ENCODE measurements at places on chromosomes 3 and 15. TPM values are rescaled to one million over a fixed set of nuclear protein-coding genes. Genes with fewer than 3 reads are reported as not detected.

GRCh38 chr15:79169526-79170133, 79.0 kb upstream of the RASGRF1 start:
- no peak overlapping the region for H3K27ac ChIP-seq
- H3K4me3 ChIP-seq, result no peak overlapping the region
- no peak for DNase-seq
- H3K4me1 ChIP-seq, result no peaks in the 10 kb centered on the region
- H3K36me3 ChIP-seq, result no peaks in the 10 kb centered on the region

GHSR gene
- total RNA-seq, result not detected

DNA sequence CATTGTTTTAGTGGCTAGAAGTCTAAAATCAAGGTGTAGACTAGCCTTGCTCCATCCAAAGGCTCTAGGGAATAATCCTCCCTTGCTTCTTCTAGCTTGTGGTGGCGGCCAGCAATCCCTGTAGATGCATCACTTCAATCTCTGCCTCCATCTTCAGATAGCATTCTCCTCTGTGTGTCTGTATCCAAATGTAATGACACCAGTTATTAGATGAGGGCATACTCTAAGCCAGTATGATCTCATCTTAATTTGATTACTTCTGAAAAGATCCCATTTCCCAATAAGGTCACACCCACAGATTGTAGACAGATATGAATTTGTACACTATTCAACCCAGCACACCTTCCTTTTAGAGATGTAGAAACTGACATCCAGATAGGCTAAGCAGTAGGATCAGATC, 334.5 kb upstream of the KCNMB2 start:
- no peak overlapping the region for H3K4me3 ChIP-seq
- no peak overlapping the region for H3K27ac ChIP-seq
- peaks cover 25% of the 10 kb centered on the region for H3K4me1 ChIP-seq
- H3K27me3 ChIP-seq, result no peaks in the 10 kb centered on the region
- DNase-seq, result no peak
- H3K36me3 ChIP-seq, result no peaks in the 10 kb centered on the region

DNA sequence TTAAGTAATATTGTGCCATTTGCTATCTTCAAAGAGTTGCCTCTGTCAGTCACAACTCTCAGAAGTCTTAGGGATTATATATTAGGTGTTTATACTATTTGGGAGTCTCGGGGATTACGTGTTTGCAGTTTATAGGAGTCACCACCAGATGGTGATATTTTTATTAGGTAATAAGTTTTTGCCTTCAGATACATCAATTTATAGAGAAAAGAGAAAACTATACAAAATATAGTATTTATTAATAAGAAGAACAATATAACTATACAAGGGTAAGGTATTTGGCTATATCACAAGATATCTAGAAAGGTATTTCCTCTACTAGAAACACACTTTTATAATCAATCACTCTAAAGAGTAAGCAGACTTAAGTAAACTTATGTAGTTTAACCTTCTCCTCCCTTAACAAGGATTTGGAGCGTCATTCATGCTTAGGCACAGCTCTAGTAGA, 10.7 kb upstream of the DHX36 start:
- H3K27me3 ChIP-seq, result no peaks in the 10 kb centered on the region
- H3K4me3 ChIP-seq, result no peak overlapping the region
- H3K4me1 ChIP-seq, result no peaks in the 10 kb centered on the region
- no peak overlapping the region for H3K27ac ChIP-seq
- H3K36me3 ChIP-seq, result no peaks in the 10 kb centered on the region

- H3K4me1 ChIP-seq, result peaks cover 85% of the 10 kb centered on the region
- peak overlapping the region; percentile 61 for H3K4me3 ChIP-seq
- H3K36me3 ChIP-seq, result no peaks in the 10 kb centered on the region
- DNase-seq, result peak; percentile 91
- peak overlapping the region; percentile 72 for H3K27ac ChIP-seq
- peaks cover 96% of the 10 kb centered on the region for H3K27me3 ChIP-seq
Measured at GRCh38 chr15:96360581-96361308, 30.2 kb downstream of the NR2F2 start.

SYNPR gene
- total RNA-seq, result 0.59 TPM

SLC27A2 gene
- total RNA-seq, result 2.1 TPM

- DNase-seq, result no peak
- no peaks in the 10 kb centered on the region for H3K27me3 ChIP-seq
- H3K36me3 ChIP-seq, result no peaks in the 10 kb centered on the region
- no peaks in the 10 kb centered on the region for H3K4me1 ChIP-seq
- H3K27ac ChIP-seq, result no peak overlapping the region
Measured at GRCh38 chr3:13174011-13174802, 101.0 kb upstream of the IQSEC1 start.

RAB7A gene
- total RNA-seq, result 51.2 TPM

DNA sequence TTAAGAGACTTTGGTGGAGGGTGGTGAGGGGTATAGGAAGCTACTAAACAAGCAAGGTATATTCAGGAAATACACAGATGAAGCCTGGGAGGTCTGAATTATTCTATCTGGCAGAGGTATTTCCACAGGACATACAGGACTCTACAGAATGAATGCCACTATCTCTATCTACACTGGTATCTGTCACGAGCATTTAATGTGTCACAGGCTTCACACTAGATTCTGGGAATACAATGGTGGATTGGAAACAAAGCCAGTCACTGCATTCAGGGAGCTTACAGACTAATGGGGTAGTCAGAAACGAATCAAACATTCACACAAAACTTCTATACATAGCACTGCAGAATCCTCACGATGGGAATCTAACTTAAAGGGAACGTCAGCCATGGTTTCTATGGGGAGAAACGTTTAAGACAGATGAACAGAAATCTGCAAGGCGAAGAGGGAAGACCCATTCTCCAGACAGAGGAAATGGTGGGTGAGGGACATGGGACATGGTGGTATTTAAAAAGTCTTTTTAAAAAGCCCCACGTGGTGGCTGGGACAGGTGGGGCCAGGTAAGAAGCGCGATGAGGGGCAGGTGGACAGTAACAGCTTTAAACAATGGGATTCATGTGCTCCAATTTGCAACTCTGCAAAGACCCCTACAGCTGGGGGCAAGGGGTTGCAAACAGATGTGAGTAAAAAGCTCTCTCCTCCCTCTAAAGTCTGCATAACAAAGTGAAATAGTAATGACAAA, 16.5 kb downstream of the LRIG1 start:
- no peaks in the 10 kb centered on the region for H3K27me3 ChIP-seq
- H3K27ac ChIP-seq, result peak overlapping the region; percentile 74
- peaks cover 91% of the 10 kb centered on the region for H3K4me1 ChIP-seq
- peak; percentile 46 for DNase-seq

DNA sequence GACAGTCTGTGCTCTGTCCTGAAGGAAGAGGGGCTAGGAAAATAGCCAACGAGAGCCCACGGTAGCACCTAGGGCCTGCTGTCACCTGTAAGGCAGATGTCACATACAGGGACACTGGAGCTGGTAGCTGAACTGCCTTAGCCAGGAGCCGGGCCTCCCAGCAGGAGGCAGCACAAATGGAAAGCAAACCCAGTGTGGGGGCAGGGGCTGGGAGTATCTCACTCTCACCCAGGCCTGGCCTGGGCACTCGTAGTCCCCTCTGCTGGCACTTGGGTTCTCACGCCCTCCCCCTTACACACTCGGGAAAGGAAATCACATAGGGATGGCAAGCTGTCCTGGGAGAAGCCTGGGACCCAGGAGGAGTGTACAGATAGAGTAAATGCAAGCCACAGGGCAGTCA, 173.1 kb upstream of the CHRNA7 start:
- no peaks in the 10 kb centered on the region for H3K27me3 ChIP-seq
- peaks cover 10% of the 10 kb centered on the region for H3K4me1 ChIP-seq
- H3K27ac ChIP-seq, result no peak overlapping the region

- peak; percentile 74 for DNase-seq
- peak within 1 kb of the TSS; percentile 52 for H3K4me3 ChIP-seq
- H3K27me3 ChIP-seq, result peaks cover 100% of the 10 kb centered on the region
- H3K36me3 ChIP-seq, result no peaks in the 10 kb centered on the region
Measured at GRCh38 chr15:79090487-79091203, at the start of gene RASGRF1. Gene RASGRF1 (minus strand): TSS chr15:79090780. CDS start chr15:79090498, 282 bp downstream.

DNA sequence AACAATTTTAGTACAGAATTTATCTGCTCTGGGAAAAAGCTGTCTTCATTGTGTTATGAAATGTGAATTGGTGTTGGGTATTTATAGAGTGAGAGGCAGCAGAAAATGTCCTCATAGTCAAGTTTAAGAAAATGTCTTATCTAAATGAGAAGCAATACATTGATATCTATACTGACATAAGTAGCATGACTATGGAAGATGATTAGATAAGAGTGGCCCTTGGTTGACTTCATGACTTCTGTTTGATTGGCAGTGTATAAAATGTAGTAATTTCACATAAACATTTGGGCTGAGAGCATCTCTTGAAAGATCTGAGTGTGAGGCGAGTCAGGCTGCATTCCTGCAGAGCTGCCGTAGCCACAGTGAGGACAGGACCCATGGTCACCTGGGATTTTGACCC, 19.4 kb downstream of the MCTP2 start:
- H3K27me3 ChIP-seq, result no peaks in the 10 kb centered on the region
- no peak for DNase-seq
- no peak overlapping the region for H3K4me3 ChIP-seq
- no peaks in the 10 kb centered on the region for H3K36me3 ChIP-seq
- H3K27ac ChIP-seq, result no peak overlapping the region

GUCA1C gene
- total RNA-seq, result not detected
